Activated B cell treated with CpG ODN at 0.5 μM for 24 hours (primary cell): ENCODE measurements at places on chromosomes 12 and 14. TPM values are rescaled to one million over a fixed set of nuclear protein-coding genes. Genes with fewer than 3 reads are reported as not detected.

HIGD1C gene
- not detected in 2 replicates for total RNA-seq

KRT2 gene
- total RNA-seq = not detected in 2 replicates

DNA sequence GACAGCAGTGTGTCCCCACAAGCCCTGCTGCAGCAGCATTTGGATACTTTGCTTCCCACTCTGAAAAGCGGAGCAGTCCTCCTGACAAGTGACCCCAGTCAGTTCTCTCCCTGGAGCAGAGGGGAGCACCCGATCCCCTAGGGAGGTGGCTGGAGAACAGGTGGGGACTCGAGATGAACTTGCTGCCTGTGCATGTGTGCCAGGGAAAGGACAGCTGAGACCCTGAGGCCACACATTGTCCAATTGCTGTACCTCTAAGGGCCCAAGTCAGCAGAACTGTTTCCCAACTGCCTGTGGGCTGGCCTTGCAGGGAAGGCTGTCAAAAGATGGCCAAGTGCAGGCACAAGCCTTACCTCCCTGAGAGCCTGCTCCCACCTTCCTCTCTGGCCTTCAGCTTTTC lies 55.1 kb downstream of the IFT43 start:
- no peak for DNase-seq

EMP1 gene
- 0.39 TPM in 1 of 2 replicates, not detected in the other for total RNA-seq

- no peak for DNase-seq
These were observed 21.7 kb upstream of the JPH4 start for GRCh38 chr14:23600322-23600707.
